ENCODE measurements at places on chromosomes 2 and 18.
A peak's percentile ranks its signal among the peaks of the same experiment; 100 is the strongest.

DNA sequence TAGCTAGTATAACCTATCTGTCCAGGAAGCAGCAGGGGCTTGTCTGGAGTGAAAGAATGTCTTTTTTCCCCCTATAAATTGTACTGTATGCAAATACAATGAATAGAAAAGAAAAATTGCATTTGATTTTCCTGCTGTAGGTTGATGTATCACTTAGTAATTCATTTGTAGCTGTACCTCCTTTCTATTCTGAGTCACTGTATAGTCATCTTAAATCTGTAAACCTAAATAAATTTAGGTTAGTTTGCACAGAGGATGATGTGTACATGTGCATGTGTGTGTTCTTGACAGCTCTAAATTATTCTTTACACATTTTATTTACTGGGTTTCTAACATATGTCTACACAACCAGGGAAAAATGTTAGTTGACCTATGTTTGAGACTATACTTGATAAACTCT is 478.7 kb upstream of the CNTNAP5 start:
- DNase-seq, result no peak

- DNase-seq, result no peak
Observed at GRCh38 chr2:53960476-53960875, 10.3 kb downstream of the PSME4 start.

GRCh38 chr2:120174963-120175581 is 48.1 kb downstream of the TMEM185B start:
- DNase-seq, result peak; percentile 48

DNA sequence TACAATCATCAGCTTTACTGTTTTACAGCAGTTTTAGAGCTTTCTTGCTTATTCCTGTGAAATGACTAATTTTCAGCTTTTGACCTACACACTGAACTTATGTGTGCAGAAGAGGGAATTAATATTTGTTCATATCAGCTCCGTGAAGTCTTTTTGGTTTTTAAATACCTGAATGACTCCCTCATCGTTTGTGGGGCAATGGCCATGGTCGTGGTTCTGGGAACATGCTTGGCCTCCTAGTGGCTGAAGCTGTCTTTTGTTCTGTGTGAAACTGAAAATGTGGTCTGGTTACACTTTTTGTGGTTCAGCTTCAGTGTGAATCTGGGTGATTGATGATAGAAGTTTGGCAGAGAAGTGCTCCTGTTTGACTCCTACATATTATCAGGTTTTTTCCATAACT is 408.1 kb downstream of the THSD7B start:
- DNase-seq, result no peak

- DNase-seq, result no peak
Observed at GRCh38 chr2:158317642-158318041, 138.9 kb downstream of the CCDC148 start.

GRCh38 chr2:144453486-144454158 is 66.3 kb downstream of the ZEB2 start:
- DNase-seq, result no peak

GRCh38 chr2:8149985-8150539 is 531.8 kb upstream of the ID2 start:
- DNase-seq, result no peak

DNA sequence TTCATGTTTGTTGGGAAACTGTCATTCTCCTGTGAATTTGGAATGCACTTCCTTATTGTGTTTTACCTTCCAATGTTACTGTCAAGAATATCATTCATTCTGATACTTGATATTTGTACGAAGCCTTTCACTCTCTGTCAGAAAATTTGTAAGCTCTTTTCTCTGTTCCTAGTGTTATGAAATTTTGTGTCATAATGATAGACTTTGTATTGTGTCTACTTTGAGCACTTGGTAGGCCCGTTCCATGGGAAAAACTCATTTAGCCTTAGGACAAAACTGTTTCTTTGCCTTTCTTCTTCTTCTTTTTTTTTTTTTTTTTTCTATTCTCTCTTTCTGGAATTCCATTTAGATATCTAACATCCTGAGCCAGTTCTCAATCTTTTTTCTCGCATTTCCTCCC is 52.0 kb upstream of the FAM124B start:
- DNase-seq, result no peak

GRCh38 chr2:47357483-47357882 is 45.5 kb upstream of the MSH2 start:
- peak; percentile 17 for DNase-seq

- DNase-seq, result no peak
Observed at GRCh38 chr2:100614455-100615000, 51.7 kb downstream of the PDCL3 start.

- DNase-seq, result no peak
Observed at GRCh38 chr2:69111076-69111475, 98.1 kb downstream of the ANTXR1 start.

DNA sequence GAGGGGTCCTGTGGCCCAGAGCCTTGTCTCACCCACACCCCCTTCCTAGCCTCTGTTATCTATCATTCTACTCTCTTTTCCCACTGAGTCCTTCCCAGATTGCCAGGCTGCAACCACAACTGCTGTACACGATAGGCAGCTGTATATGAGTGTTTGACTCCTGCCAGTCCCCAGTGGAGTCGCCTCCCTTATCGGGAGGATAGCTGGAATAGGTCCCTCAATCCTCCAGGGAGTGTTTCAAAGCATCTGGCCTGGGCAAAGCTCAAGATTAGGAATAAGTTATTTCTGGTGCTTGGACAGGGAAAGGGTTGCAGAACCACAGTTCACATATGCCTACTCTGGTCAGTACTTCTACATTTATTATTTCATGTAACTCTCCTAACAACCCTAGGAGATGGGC is 4.8 kb downstream of the MSGN1 start:
- no peak for DNase-seq

GRCh38 chr2:140650825-140651224 is 1480.0 kb downstream of the LRP1B start:
- DNase-seq, result no peak

DNA sequence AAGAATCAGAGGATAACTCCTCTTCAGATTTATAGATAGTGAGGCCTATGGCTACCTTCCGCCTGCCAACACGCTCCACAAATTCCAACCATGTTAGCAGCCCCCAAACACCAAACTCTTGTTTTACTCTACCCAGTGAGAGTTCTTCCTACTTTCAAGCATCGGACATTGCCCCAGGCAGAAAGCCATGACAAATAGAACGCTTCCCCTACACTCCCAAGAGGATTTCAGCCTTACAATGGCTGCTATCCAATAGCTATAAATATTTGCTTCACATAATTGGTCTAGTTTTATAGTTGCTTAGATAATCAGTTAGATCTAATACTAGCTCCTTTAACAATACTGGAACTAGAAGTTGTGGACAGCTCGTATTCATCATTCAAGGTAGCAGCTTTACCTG is 503.4 kb upstream of the VRK2 start:
- no peak for DNase-seq

- DNase-seq, result no peak
Observed at GRCh38 chr18:46657115-46657955, at the start of gene LOXHD1. TSS of gene LOXHD1 (minus strand) at chr18:46657220. CDS start at chr18:46657033, 187 bp downstream.

GRCh38 chr2:201433394-201433995 is 17.8 kb downstream of the TRAK2 start:
- DNase-seq, result no peak

- DNase-seq, result no peak
Observed at GRCh38 chr2:204143216-204144014, 206.9 kb downstream of the ICOS start.

GRCh38 chr2:122423934-122424333 is 668.5 kb downstream of the TSN start:
- no peak for DNase-seq

DNA sequence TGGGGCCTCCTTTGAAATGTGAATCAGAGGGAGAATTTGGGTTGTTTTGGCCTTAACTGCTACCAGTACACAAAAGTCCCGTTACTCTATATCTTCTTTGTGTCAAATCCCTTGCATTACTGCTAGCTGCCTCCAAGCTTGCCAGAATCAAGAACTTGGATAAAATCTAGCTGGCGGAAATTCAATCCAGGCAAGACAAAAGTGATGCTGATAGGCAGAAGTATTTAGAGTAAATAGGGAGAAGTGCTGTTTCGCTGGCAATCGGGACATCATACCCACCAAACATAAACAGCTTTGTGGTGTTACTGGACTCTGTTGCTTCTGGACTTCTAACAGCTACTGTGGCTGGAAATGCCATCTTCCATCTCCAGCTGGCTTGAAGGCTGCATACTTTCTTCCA is 2.5 kb downstream of the IFIH1 start:
- no peak for DNase-seq

GRCh38 chr2:929925-930324 is 20.7 kb upstream of the SNTG2 start:
- DNase-seq, result no peak

DNA sequence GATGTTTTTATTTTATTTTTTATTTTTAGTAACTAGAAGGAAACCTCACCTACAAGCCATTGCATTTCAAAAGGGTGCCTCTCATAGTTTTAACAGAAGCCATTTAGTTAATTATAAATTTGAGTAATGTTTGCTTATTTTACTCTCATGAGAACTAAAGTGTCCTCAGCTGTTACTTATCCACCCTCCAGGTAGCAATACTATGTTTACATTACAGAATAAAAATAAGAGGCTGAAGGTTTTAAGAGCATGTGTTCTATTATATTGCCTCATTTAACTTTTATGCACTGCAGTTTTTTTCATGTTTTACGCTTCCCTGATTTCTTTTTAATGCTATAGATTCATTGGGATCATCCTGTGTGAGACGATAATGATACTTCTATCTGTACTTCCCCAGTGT is 235.5 kb downstream of the THSD7B start:
- DNase-seq, result peak; percentile 83

- no peak for DNase-seq
Observed at GRCh38 chr2:160301420-160301819, 101.3 kb upstream of the ITGB6 start.

GRCh38 chr2:204790076-204790475 is 244.8 kb downstream of the PARD3B start:
- DNase-seq, result peak; percentile 25

DNA sequence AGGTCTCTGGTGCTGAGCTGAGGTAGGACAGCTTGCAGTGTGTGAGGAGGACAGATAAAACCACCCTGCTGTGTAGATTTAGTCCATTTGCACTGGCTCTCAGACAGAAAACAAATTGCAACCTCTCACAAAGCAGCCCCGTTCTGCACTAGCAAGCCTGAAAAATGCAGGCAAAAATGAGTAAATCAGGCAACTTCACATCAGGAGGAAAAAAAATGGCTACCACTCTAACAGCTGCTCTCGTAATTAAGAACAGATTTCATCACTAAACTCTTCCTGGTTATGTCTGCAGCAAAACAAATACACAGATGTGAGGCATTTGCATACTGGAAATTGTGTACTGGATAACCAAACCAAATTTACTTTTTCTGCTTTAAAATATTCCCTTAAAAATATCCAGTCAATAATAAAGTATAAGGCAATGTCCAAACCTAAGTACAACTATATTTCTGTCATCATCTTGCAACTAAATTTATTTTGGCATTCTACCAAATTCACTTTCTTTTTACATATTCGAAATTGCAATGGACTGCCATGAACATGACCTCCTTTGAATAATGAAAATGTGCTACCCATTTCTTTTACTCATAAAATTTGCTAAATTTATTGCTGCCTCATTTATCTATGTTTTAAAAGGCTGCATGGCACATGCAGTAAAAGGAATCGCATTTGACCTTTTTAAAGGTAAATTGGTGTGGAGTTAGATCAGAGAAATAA is 157.4 kb downstream of the AFF3 start:
- DNase-seq, result no peak

GRCh38 chr2:196565106-196565765 is 74.3 kb upstream of the CCDC150 start:
- no peak for DNase-seq

- DNase-seq, result peak; percentile 95
Observed at GRCh38 chr18:34760444-34760843, 50.3 kb downstream of the DTNA start.

DNA sequence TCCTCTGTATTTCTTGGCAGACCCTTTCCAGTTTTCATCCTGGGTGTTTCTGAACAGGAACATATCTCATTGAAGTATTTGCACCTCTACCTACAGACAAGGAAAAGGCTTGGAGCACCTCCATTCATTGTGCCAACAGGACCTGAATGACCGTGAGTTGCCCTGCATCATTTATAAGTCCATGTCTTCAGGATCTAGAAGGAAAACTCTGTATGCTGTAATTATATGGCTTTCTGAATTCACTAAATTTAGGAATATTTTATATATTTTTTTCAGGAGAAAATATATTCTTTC is 402.3 kb upstream of the SLC14A2 start:
- DNase-seq, result no peak

DNA sequence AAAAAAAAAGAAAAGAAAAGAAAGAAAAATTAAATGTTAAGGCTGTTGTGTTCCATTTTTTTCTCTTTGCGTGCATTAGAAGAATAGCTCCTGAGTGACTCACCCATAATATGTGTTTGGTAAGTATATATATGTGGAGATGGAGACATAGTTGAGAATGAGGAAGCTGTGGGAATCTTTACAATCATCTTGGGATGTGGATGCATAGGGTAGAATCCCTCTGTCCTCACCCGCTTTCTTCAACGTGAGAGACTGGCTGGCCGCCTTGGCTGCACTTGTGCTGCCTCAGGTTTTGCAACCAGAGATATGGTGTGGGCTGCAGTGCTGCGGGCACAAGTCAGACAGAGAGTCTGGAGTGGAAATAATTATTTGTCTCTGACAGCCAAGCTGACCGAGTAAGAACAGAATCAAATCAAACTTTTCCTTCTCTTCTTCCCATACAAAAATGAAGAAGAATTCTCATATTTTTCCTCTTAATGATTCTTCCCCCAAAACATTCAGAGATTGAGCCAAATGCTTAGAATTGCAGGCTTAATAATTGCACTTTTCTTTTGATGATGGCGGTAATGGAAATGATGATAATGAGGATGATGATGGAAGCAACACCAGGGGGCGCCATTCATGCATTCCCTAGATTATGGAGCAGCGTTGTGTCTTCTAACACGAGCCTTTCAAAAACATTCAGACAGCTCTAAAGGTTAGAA is 48.5 kb downstream of the SERPINB7 start:
- DNase-seq, result no peak

GRCh38 chr2:203707530-203707929 is 1.1 kb downstream of the CD28 start:
- no peak for DNase-seq

- no peak for DNase-seq
Observed at GRCh38 chr2:75600461-75601011, 39.8 kb upstream of the EVA1A start.

- no peak for DNase-seq
Observed at GRCh38 chr2:218149848-218150440, 16.8 kb downstream of the CXCR1 start.

GRCh38 chr2:197232010-197232409 is 78.6 kb downstream of the ANKRD44 start:
- no peak for DNase-seq

DNA sequence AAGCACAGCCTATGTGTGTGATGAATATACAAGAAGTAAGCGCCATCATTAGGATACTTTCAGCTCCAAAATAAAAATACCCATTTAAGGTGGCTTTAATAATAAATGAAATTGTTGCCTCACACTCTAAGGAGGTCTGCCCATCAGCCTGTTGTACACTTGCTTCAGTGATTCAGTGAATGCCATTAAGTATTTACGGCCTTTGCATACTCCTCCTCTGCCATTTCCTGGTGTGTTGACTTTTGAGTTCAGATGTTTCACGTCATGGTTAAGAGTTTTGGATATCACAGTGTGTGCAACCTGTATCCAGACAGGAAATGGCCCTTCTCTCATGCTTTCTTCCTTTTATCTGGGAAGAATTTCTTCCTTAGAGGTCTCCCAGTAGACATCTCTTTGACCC is 38.6 kb upstream of the SNORC start:
- DNase-seq, result no peak

All from NCI-H1105 treated with DMSO at 0.1 percent for 48 hours (cell line).